Activated CD4-positive, alpha-beta T cell treated with anti-CD3 and anti-CD28 coated beads for 24 hours (primary cell): ENCODE measurements at places on chromosomes 16 and 17.

DNA sequence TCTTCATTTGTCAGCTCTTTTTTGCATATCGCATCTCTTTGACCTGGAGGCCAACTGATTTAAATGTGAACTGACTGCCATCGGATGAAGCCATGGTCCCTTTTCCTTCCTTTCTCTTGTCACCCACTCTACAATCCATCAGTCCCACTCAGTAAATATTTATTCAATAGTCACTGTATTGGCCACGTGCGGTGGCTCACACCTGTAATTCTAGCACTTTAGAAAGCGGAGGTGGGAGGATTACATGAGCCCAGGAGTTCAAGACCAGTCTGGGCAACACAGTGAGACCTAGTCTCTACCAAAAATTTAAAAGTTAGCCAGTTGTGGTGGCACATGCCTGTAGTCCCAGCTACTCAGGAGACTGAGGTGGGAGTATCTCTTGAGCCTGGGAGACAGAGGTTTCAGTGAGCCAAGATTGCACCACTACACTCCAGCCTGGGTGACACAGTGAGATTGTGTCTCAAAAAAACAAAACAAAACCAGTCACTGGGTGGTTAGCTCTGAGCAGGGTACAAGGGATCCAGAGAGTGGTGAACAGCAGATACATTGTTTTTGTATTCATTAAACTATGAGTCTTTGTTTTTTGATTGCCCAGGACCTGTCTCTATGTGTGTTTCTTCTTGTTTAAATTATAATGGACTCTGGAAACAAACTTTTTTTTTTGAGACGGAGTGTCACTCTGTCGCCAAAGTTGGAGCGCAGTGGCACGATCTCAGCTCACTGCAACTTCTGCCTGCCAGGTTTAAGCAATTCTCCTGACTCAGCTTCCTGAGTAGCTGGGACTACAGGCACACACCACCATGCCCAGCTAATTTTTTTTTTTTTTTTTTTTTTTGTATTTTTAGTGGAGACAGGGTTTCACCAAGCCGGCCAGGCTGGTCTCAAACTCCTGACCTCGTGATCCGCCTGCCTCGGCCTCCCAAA, 6.9 kb downstream of the PHAF1 start:
- no peak for DNase-seq

- DNase-seq = no peak
Observed at GRCh38 chr17:10178506-10178991, 19.9 kb downstream of the GAS7 start.

GRCh38 chr17:51189628-51190027, 23.4 kb downstream of the NME2 start:
- DNase-seq = no peak

DNA sequence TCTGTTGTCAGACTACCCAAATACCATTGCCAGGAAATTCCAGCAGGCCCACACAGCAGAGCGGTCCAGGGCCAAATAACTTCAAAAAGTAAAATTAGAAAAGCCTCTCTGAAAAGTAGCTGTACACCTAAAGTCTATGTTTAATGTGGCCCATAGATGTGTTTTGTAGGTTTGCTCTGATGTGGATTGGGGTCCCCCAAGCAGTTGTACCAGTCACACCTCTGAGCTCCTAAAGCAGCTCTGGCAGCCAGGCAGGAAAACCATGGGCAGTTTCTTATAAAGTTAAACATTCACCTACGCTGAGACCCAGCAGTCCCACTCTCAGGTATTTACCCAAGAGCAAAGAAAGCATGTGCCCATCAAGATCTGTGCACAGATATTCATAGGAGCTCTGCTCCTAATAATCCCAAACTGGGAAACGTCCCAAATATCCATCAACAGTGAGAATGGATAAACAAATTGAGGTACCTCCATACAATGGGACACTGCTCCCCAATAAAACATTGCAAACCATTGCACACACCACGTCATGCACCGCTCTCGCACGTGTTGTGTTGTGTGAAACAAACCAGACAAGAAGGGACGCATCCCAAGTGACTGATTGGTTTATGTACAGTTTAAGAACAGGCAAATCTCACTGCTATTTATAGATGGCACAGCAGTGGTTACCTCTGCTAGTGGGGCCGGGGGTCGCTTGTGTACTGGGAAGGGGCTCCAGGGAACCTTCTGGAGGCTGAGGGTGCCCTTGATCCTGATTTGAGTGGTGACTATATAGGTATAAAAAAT, 15.8 kb upstream of the PRM1 start:
- no peak for DNase-seq

DNA sequence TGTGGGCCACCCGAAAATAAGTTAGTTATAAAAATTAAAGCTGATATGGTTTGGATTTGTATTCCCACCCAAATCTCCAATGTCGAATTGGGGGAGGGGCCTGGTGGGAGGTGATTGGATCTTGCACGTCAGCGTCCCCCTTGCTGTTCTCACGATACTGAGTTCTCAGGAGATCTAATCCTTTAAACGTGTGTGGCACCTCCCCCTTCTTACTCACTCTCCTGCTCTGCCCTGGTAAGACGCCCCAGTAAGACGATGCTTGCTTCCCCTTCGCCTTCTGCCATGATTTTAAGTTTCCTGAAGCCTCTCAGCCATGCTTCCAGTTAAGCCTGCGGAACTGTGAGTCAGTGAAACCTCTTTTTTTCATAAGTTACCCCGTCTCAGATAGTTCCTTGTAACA, 35.4 kb downstream of the SYCE1L start:
- DNase-seq = no peak

DNA sequence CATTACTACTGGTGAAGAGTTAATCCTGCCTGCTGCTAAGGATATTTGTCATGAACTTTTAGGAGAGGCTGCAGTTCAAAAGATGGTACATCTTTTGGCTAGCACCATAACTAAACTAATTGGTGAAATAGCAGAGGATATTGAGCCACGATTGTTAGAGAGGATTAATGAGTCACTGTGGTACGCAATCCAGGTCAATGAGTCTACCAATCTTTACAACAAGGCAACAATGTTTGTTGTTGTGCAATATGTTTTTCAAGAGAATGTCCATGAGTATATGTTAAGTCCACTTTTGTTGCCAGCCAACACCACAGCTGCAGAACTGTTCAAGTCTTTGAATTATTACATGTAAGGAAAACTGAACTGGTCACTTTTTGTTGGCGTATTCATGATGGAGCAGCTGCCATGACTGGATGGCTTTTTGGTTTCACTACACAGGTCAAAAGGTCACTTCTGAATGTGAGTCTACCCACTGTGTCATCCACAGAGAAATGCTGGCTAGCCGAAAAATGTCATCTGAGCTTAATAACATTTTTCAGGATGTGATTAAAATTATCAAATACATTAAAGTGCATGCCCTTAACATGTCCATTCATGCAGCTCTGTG, 402.6 kb upstream of the KIF2B start:
- DNase-seq = no peak

DNA sequence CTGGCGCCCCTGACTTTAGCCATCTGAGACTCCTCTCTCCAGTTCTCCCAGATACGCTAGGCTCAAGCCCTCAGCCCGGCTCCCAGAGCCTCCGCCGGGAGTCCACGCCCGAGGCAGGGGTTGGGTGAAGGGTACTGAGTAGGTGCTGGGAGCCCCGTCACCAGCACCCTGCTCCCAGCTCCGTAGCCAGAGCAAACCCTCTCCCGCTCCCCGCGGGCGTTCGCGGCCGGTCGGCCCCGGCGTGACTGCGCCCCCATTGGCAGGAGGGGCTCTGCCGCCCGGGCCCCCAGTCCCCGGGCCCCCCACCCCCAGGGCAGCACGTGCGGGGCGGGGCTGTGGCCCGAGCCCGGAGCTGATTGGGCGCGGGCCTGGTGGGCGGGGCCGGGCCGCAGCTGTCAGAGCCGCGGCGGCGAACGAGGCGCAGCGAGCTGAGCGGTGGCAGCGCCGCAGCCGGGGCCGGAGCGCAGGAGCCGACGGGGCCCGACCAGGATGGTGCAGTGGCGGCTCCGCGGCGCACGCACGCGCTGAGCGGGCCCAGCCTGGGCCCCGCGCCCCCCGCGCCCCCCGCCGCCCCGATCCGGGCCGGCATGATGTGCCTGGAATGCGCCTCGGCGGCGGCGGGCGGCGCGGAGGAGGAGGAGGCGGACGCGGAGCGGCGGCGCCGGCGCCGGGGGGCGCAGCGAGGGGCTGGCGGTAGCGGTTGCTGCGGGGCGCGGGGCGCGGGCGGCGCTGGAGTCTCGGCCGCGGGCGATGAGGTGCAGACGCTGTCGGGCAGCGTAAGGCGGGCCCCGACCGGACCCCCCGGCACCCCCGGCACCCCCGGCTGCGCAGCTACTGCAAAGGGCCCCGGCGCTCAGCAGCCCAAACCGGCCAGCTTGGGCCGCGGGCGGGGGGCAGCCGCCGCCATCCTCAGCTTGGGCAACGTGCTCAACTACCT, at the start of gene SPNS2:
Gene SPNS2 (plus strand): TSS at position 421 of the 937 bp plus-strand sequence. CDS start 167 bp downstream, at position 588.
- peak; percentile 31 for DNase-seq

GRCh38 chr16:88318521-88318920, 64.2 kb upstream of the ZNF469 start:
- no peak for DNase-seq

DNA sequence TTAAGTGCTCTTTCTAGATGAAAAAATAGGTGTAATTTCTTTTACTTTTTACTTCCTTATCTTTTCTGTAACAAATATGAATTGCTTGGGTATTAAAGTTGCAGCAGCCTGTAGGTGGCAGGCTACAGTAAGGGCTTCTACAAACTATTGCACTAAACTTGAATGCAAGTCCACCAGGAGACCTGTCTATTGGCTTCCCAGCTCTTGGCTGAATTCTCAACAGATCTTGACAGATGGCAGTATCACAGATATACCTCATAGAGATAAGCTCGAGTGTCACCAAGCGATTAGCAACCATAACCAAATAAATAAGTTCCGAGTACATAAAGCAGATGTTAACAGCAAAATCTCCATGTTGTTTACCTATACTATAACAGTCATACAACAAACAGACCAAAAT, 5.9 kb downstream of the BBS2 start:
- peak; percentile 16 for DNase-seq

DNA sequence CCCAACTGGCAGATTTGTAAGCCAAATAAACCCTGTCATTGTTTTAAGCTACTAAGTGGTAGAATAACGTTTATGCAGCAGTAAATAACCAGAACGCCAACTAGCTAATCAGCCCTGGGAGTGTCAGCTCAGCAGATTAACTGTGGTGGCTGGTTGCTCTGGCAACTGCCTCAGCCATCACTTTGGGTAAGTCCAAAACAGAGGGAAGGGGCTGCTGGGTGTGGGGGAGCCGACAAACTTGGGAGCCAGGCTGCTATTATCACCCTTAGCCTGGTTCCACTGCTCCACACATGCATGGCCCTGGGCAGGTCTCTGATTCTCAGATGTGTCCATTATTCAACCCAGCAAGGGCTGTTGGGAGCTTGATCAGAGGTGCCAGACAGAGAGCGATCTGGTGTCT, 22.2 kb upstream of the RHOT1 start:
- DNase-seq = no peak

DNA sequence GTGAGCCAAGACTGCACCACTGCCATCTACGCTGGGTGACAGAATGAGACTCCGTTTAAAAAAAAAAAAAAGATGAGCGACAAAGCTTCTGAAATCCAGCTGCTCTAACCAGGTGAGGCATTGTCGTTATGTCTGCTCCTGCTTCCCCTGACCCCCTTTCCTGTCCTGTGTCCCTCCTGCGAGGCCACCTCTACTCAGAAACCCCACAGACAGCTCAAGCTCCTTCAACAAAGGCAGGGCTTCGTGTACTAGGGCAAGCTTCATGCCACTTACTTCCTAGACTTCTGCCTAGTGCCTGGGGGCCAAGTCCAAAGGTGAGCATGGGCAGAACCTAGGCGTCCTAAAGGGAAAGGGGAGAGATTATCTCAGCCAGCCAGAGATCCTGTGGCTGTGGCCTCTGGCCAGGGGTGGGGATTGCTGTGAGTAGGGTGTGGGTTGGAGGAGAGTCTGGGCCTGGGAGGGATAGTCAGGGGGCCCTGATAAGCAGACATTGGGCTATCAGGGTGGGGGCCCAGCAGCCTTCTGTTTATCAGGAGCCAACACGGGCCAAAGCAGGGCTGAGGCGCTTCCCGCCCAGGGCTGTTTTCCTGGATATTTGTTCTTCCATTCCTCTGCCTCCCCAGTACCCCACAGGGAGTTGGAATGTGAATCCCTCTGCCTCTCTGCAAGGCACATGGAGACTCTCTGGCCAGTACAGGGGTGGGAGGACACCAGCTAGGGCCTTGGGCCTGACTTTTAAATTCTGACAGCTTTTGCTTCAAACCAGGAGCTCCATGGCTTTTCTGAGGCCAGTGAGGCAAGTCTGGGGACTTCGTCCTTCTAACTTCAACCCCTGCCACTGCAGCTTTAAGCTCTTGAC, 10.4 kb downstream of the ERAL1 start:
- no peak for DNase-seq

GRCh38 chr17:78912082-78912481, 9.1 kb upstream of the CEP295NL start:
- no peak for DNase-seq

GRCh38 chr17:14737984-14738651, 437.2 kb downstream of the HS3ST3B1 start:
- no peak for DNase-seq

GRCh38 chr17:31875081-31875480, 16.0 kb upstream of the COPRS start:
- DNase-seq = no peak
